Putamen (tissue), 1 donor: ENCODE measurements at places on chromosomes 5 and 9.

- DNase-seq = no peak
These were observed 329.5 kb downstream of the KIAA0825 start for GRCh38 chr5:94288937-94289336.

DNA sequence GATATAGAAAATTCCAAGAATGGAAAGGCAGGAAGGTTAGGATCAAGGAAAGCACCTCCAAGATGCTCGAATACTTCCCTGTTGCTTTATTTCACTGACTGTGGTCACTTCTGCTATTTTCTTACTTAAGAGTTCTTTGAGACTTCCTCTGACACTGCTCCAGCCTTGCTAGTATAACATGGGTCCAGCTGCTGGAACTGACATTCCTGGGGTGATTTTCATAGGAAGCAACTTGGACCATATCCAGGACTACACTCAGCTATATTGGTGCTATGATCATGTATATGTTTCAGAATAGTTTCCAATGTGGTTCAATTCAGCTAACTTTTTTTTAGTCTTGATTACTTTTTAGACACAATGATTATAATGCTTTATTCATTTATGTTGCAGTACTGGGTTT is 81.6 kb upstream of the CKMT2 start:
- DNase-seq = no peak

- no peak for DNase-seq
These were observed 16.2 kb downstream of the GDF9 start for GRCh38 chr5:132850066-132850465.

DNA sequence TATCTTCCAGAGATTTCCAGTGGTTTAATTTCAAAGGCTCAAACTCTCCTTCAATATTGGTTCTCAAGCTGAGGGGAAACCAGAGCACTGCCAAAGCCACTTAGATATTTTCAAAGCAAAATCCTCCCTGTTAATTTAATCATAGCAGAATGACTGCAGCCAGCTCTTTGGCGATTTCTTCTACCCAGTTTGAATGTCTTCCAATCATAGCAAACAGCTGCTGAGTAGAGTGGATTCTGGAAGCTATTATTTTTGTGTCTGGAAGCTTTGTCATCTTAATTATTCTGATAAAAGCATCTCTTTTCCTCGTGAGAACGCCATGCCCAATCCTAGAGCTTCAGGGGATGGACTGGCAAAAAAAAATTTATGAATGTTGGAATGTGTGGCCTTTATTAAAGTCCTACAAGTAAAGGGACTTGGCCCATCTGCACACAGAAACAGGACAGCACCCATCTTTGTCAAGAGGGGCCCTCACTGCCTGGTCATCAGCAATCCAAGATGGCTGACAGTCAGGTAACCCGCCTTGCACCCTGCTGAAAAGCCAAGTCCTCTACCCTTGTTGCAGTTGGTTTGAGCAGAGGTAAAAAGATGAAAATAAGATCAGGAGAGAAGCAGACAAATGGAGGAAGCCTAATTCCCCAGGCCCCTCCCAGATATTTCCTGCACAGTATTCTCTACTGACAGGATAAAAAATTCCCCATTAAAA is 125.1 kb downstream of the SUSD1 start:
- DNase-seq = no peak

- DNase-seq = no peak
These were observed 3.2 kb upstream of the SMAD5 start for GRCh38 chr5:136129445-136129844.

GRCh38 chr9:26477963-26478362 is 414.6 kb downstream of the CAAP1 start:
- no peak for DNase-seq
